ENCODE measurements at places on chromosomes 4 and X. TPM values are rescaled to one million over a fixed set of nuclear protein-coding genes. Genes with fewer than 3 reads are reported as not detected.

- DNase-seq = no peak
These were observed 227.2 kb downstream of the ANK2 start for GRCh38 chr4:113276464-113277170.

Gene CC2D2A
- total RNA-seq = not detected

GRCh38 chr4:185853841-185854240 lies 41.8 kb upstream of the SORBS2 start:
- no peak for DNase-seq

DNA sequence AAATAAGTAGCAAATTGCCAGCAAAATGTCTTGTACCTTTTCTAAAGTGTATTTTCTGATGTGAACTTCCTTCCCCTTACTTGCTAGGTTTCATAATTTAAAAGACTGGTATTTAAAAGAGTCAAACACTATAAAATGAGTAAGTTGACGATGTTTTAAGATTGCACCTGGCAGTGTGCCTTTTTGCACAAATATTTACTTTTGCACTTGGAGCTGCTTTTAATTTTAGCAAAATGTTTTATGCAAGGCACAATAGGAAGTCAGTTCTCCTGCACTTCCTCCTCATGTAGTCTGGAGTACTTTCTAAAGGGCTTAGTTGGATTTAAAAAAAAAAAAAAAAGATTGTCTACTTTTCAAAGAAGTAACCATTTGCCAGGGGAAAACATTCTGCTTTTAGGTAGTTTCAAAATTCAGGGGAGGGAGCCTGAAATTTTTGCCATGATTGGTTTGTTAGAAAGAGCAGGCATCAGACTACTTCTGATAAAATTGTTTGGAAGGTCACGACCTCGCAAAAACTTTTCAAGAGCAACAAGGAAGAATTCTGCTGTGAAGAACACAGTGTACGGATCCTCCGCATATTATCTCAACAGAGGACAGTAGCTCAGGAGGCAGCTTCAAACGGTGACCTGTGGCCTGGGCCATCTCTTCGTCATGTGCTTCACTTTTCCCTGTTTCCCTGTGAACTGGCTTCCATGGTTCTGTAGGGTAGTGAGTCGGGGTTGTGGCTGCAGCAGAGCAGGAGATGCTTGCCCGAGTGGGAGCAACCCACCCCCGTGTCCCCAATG lies 66.1 kb downstream of the CDS1 start:
- no peak for DNase-seq

GRCh38 chr4:174314770-174315169 lies 31.1 kb downstream of the CEP44 start:
- no peak for DNase-seq

Gene F8A2
- not detected for total RNA-seq

GRCh38 chr4:88341227-88342192 lies 37.1 kb upstream of the HERC6 start:
- DNase-seq = no peak

All from activated CD4-positive, alpha-beta T cell treated with anti-CD3 and anti-CD28 coated beads, Interleukin-2, amount 10 ng/mL, durations not matched to agents 7 days and 5 days (primary cell).